M059J (cell line): ENCODE measurements at places on chromosomes 16 and 17. TPM values are rescaled to one million over a fixed set of nuclear protein-coding genes. Genes with fewer than 3 reads are reported as not detected.

DNA sequence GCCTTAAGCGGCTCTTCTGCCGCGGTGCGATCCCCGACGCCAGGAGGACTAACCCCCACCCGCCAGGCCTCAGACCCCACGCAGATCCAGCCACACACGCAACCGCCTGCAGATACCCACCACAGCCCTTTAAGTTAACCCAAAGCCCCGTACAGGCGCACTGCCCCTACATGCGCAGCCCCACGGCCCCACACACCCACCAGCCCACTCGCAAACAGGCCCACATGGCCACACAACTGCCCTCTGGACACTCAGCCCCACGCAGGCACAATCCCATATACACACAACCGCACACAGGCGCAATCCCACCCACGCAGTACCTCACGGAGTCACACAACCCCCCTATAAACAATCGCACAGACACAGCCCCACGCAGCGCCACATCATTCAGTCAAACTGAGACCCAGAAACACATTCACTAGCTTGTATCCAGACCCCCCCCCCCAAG, 41.7 kb downstream of the RAI1 start:
- no peak for DNase-seq

The PHAF1 gene
- total RNA-seq: 16.0 and 18.7 TPM in 2 replicates

DNA sequence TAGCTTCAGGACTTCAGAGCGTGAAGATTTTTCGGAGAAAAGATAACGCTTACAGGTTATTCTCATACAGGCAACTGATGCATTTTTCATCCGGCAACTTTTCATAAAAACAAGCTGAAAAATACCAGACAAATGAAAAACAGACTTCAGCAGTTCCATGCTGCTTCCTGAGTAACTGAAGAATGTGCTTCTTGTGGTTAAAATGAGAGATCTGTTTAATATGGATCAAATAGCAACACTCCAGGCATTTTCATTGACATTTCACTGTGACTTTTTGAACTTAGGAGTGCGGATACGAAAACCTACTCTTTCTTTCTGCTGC, 705 bp upstream of the PITPNC1 start:
- peak; percentile 28 for DNase-seq

GRCh38 chr16:11015076-11015475, 70.7 kb downstream of the CLEC16A start:
- DNase-seq: no peak

- no peak for DNase-seq
Observed at GRCh38 chr16:10937068-10937859, 5.0 kb downstream of the DEXI start.
